Stimulated activated CD4-positive, alpha-beta T cell treated with anti-CD3 and anti-CD28 coated beads, Interleukin-1b, Interleukin-23, amount 100 ng/mL, for 1 hour (primary cell): ENCODE measurements at places on chromosomes 12 and 14.

DNA sequence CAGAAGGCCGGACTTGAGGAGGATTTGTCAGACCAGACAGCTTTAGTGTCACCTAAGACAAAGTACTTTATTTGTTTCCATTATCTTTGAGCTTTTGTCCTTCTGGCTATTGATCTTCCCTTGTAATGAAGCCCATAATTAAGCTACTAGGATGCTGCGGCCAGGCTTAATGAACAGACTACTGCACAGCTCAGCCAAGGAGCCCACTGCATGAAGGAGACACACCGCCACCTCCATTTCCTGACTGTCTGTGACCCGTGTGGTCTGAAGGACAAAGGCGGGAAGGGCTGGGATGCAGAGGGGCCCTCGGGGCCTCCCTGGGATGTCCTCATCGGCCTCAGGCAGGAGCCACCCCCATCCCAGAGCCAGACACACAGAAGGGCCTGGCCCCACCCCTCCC, 31.0 kb upstream of the GALNT9 start:
- DNase-seq, result no peak

- DNase-seq, result no peak
Measured at GRCh38 chr14:20343862-20344220, 406 bp downstream of the PARP2 start.

- no peak for DNase-seq
Measured at GRCh38 chr12:110936367-110937103, 16.2 kb upstream of the MYL2 start.

DNA sequence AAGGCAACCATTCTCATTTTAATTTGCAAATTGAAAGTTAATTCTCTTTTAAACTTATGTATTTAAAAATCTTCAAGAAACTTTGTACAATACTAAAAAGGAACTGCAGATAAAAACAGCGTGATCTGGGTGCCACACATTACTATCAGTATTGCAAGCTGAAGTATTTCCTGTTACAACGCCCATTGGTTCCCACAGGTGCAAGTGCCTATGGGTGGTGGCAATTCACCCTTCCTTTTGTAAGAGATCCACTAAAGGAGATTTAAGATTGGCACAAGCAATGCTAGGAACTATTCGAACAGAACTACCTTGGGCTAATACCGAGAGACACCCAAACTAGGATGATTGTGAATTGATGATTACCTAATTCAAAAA, 13.2 kb downstream of the TAOK3 start:
- no peak for DNase-seq

DNA sequence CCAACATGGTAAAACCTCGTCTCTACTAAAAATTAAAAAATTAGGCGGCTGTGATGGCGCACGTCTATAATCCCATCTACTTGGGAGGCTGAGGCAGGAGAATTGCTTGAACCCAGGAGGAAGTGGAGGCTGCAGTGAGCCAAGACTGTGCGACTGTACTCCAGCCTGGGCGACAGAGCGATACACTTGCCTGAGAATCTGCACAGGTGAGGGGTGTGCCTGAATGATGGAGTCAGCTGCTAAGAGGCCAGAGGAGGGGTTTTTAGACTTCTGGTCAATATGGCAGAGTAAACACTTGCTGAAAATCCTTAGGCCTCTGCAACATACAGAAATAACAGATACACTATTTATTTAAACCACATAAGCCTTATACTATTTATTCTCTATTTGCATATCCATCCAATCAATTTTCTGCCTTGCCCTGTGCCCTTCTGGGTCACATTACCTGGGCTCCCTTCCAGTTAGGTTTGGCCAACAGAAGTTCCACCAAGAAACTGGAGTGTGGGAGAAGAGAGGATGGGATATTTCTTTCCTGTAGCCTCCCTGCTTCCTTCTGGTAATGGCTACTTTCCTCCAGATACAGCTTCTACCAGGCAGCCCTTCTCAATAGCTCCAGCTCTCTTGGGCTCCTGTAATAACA, 117.6 kb downstream of the EFCAB11 start:
- no peak for DNase-seq

GRCh38 chr14:71036433-71036832, 129.2 kb downstream of the PCNX1 start:
- DNase-seq, result no peak

DNA sequence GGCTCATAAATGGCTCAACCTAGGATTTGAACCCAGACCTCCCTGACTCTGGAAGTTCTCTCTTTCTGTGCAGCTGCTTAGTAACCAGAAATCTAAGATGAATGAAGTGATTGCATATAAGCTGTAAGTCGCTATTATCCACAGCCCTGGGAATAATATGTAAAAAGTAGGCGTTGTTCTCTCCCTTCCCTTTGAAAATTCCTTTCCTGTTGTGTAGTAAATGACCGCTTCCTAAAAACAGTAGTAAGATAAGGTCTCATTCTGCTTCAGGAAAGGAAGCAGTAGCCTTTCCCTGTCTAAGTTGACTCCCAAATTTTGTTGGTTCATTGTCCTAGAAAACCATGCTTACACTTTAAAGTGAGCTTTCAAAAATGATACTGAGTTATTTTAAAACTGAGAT, 418.3 kb downstream of the EGLN3 start:
- no peak for DNase-seq

GRCh38 chr12:91460469-91460868, 277.9 kb upstream of the DCN start:
- no peak for DNase-seq
